ENCODE measurements at places on chromosomes 11 and 22.

GRCh38 chr11:30650266-30650665, 64.1 kb upstream of the MPPED2 start:
- DNase-seq = no peak

DNA sequence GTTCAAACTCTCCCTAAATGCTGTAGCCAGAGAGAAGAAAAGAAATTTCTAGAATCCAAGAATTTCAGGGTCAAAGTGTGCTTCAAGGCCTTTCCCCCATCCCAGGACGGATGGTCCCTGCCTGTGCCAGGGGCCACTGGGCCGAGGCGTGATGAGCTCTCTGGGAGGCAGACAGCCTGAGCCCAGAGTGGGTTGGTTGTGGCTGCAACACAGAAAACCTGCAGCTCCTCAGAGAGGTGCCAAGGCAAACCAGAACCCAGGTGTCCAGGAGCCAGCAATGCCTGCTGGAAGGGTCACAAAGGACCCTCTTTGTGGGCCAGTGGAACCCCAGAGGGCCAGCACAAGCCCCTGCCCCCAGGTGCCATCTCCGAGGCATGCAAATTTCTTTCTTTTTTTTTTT, 2.6 kb upstream of the APOL6 start:
- no peak for DNase-seq

DNA sequence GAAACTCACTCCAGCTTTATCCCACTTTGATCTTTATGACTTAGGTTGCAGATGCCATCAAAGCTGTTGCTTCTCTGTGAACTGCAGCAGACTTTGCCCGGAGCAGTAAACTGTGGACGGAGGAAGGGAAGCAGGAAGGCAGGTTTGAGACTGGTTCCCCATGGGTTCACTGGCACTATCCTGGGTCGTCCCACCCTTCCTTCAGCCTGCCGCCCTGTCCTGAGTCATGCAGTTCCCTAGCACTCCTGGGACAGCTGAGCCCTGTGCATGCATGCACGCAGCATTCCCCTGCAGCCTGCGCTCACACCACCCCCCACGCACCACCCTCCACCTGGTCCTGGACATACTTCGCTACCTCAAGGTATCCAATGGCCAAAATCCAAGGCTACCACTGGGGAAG, 23.5 kb upstream of the P2RY2 start:
- DNase-seq = no peak

DNA sequence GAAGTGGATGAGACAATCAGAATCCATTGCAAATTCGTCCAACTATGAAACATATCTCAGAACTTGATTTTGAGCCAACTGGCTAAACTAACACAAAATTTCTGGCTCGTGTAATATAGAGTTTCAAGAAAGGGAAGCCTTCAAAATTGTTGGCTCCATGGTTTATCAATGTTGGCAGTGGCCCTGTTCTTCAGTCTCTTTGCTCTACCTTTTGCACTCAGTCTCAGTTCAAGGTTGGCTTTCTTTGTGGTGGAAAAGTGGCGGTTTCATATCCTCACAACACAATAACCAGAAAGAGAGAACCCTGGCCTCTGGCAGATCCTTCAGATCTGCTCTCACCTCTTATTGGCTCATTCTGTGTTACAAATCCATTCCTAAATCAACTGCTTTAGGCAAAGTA, 473.8 kb upstream of the API5 start:
- DNase-seq = no peak

DNA sequence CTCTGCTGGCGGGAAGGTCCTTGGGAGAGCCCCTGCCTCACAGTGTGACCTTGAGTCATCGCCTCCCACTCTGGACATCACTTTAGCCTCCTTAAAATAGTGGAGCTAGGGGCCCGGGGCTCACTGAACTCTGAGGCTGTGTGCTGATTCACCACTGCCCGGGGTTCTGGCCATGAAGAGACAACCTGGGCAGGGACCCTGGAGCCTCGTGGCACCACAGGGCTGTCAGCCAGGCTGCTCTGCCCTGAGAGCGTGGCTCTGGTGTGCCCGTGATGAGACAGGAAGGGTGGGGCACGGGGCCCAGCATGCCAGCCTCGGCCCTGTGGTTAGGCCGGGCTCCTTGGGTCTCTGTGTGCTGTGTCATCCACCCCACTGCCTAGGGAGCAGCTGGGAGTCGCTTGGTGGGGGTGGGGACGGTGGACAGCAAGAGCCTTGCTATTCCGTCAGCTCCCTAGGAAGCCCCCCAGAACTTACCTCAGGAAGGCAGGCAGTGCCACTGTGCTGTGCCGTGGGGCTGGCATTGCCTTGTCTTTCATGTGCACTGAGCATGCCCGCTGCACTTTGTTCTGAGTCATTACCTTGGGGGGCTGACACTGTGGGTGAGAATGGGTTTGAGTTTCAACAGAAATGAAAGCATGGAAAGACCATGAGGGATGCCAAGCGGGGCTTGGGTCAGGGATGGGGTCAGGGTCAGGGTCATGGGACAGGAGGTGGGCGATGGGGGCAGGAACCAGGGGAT, 31.7 kb downstream of the TPCN2 start:
- no peak for DNase-seq

- DNase-seq = no peak
Measured at GRCh38 chr11:127059286-127059685, 58.7 kb upstream of the KIRREL3 start.

DNA sequence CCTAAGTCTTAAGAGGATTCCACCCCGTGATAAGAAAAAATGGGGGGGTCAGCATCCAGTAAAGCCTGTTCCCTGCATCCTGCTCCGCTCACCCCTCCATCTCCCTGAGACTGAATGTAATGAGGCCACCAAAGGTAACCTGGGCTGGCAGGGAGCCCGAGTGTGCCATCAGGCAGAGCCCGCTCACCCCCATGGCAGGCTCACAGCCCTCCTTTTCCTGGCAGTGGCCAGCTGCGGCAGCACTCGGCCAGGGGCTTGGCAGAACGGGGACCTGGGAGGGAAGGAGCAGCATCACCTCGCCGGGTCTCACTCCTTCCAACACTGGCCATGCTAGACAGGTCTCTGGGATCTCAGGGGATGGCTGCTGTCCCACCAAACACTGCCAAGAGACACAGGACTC, 64.4 kb downstream of the PRDM11 start:
- DNase-seq = no peak

- DNase-seq = no peak
Measured at GRCh38 chr11:77590194-77590782, 535 bp downstream of the AQP11 start.

DNA sequence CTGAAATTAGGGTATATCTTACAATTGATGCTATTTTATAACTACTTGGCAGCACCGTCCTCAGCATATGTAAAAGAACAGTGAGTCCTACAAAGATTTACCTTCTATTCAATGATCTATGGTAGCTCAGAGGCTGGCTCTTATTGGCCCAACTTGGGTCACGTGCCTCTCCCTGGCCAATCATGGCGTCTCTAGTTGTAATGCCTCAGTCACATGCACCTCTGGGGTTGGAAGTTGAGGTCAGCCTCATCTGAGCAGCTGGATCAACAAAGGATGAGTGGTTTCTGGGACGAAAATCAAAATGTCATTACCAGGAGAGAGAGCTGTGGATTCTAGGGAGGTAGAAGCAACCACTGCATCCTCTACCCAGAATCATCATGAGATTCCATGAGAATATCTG, 22.9 kb upstream of the ASPHD2 start:
- DNase-seq = no peak

GRCh38 chr11:14973621-14974514, 1.7 kb upstream of the CALCA start:
- no peak for DNase-seq

- no peak for DNase-seq
Measured at GRCh38 chr22:48097723-48098122, 1335.3 kb downstream of the TBC1D22A start.

- DNase-seq = no peak
Measured at GRCh38 chr11:39385911-39386310, 2073.5 kb downstream of the LRRC4C start.

DNA sequence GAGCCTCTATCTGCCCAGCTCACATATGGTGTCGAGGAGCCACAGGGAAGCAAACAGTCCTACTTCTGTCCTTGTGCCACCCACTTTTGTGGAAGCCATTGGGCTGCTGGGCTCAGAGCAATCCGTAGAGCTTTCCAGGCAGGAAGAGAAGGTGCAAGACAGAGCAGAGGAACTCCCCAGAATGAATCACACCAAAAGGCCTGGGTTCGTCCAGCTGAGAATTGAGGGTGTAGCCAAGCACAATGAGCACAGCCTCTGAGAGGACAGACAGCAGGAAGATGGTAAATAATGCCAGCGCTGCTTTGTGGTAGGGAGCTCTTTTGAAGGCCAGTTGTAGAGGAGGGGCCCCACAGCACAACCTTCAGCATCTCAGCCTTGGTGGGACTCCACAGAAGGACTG, 237.8 kb downstream of the GRIK4 start:
- DNase-seq = no peak

- DNase-seq = no peak
Measured at GRCh38 chr11:111081021-111081511, 164.5 kb upstream of the POU2AF2 start.

DNA sequence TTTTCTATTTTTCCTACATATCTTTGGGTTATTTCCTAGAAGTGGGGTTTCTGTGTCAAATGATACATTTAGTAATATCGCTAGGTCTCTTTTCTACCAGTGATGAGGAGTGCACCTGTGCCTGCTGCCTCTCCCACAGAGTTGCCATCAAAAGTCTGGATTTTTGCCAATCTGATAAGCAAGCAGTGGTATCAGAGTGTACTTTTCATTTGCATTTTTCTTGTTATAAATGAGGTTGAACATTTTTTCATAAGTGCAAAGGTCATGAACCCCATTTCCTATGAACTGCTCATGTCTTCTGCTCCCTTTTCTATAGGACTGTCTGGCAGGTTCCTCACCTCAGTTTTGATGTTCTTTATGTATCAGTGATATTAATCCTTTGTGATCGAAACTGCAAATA, 1.7 kb downstream of the TRPM5 start:
- DNase-seq = no peak

GRCh38 chr22:25840891-25841290, 98.9 kb downstream of the MYO18B start:
- DNase-seq = no peak

- no peak for DNase-seq
Measured at GRCh38 chr11:66883016-66883965, 26.4 kb downstream of the LRFN4 start.

DNA sequence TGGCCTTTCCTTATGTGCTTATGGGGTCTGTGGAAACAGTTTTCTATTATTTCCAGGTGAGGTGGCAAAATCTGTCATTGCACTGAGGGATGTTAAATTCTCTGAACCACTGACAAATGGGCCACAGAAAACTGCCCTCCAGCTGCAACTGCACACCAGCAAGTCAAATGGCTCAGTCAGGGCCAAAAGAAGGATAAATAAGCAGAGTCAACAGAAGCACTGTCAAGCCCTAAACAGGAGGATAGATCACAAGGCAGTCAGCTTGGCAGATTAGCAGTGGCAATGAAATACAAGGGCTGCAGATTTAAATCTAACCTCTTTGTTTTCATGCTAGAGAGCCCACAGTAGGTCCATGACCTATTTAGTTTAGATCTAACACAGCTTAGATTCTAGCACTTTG, 435.6 kb downstream of the ETS1 start:
- no peak for DNase-seq

DNA sequence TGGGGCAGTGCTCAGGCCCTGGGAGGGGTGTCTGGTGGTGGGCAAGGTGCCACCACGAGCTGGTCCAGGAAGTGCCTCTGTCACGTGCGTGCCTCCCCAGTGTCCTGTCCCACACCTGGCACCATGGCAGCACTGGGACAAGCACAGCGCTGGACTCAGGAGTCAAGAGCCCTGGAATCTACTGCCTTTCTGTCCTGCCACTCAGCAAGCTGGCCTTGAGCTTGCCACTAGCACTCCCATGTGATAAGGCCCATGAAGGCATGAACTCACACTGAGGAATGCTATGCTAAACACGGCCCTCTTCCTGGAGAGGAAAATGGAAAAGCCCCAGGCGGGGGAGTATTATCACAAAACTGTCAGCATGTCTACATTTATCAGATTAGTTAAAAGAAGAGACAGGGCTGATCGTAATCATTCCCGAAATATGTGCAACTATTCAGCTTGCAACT, 50.7 kb upstream of the SLC35C1 start:
- no peak for DNase-seq

- DNase-seq = no peak
Measured at GRCh38 chr11:117595440-117595839, 201.6 kb downstream of the DSCAML1 start.

DNA sequence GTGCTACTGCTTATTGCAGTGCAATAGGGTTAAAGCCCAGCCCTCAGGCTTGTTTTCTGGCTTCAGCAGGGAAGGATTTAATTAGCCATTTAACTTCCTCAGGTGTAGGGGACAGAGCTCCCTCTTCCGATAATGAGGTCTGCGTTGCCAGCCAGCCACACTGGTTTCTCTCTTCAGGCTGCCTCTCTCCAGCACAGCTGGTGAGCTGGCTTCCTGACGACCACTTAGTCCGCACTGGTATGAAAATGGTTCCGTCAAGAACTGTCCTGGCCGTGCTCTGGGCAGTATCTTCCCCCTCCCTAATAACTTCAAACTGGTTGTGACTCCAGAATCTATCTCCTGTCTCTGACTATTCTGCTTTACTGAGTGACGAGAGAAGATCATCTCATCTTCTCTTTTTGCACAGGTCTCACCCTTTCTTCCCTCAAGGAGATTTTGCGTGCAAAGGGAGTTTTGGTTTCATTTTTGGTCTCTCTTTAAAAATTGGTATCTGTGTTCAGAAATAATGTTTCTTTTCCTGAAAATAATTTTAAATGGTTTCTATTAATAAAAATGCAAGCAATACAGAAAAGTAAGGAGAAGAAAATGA, 49.2 kb downstream of the CNTN5 start:
- DNase-seq = no peak

GRCh38 chr11:29321293-29322132, 695.3 kb downstream of the KCNA4 start:
- DNase-seq = no peak

- DNase-seq = no peak
Measured at GRCh38 chr11:112315057-112315720, 54.5 kb upstream of the PLET1 start.

DNA sequence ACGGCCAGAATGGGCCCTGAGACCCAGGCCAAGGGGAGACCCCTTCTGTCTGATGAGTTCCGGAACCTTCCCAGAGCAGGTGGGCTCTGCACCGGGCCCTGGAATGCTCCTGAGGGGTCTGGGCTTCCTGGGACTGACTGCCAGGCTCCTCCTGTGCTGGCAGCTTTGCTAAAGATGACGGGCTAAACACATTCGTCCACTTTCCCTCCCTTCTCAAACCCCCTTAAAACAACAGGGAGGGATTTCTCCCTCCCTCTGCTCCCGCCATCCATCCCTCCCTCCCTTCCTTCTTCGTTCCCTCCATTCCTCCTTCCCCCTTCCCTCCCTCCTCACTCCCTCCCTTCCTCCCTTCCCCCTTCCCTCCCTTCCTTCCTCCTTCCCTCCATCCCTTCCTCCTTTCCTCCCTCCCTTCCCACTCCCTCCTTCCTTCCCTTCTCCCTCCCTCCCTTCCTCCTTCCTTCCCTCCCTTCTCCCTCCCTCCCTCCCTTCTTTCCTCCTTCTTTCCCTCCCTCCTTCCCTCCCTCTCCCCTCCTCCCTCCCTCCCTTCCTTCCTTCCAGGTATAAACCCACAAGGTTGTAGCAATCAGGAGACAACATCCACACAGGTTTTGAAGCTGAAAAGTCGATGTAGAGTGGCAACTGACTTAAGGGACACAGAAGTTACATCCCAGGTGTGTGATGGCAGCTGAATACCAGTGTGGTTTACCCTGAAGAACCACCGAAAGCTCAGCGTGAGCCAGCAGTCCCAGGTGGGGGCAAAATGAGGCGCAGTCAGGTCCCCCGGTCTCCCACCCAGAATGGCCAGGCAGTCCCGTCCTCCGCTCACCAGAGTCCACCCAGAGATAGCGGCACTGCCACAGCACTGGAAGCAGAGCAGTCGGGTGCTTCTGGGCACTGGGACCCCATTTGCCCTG, 18.8 kb upstream of the MGAT3 start:
- no peak for DNase-seq
